AG04449 (cell line): ENCODE measurements at places on chromosomes 16 and 17.
A peak's percentile ranks its signal among the peaks of the same experiment; 100 is the strongest.

- DNase-seq: no peak
Measured at GRCh38 chr16:19114359-19115147, 789 bp downstream of the ITPRIPL2 start.

- no peak for DNase-seq
Measured at GRCh38 chr17:49225554-49226236, 4.9 kb downstream of the PHOSPHO1 start.

DNA sequence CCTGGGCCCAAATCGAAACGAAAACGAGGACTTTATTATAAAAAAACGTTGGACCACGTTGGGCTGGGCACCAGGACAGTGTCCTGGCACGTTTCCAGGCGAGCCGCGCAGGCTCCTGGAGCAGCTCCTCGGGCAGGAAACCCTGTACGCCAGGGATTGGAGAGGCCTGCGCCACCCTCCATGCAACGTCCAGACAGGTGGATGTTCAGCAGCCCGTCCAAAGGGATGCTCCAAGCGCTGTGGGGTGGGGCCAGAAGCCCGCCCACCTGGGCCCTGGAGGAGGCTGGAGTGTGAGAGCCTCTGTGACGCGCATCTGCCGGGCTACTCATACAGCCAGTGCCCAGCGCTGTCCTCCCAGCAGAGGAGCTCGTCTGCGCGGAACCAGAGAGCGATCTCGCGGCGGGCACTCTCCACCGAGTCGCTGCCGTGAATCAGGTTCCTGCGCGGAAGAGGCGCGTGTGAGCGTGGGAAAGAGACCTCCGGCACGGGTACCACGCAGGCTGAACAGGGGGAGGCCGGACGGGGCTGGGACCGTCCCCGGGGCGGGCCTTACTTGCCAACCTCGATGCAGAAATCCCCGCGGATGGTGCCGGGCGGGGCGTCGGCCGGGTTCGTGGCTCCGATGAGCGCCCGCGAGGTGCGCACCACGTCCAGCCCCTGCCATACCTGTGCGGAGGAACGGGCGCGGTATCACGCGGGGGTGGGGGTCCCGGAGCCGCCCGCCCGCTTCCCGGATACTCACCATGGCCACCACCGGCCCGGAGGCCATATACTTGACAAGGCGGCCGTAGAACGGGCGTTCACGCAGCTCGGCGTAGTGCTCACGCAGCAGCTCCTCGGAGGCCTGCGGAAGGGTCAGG lies 785 bp downstream of the NME3 start:
- DNase-seq: no peak

DNA sequence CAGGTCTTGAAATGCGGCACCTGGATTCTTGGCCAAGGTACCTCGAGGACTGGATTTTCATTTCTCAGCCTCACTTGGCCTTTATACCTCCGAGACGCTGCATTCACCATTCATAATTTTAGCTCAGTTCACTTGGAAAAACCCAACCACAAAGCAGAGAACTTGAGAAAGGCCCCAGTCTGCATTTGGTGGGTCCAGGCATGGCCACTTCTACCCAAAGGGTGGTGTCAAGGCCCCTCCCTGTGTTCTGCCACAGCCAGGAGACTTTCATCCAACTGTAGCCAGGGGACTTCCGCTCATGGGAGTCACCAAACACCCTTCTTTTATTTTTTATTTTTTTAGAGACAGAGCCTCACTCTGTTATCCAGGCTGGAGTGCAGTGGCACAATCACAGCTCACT lies 14.7 kb upstream of the TVP23A start:
- DNase-seq: no peak

DNA sequence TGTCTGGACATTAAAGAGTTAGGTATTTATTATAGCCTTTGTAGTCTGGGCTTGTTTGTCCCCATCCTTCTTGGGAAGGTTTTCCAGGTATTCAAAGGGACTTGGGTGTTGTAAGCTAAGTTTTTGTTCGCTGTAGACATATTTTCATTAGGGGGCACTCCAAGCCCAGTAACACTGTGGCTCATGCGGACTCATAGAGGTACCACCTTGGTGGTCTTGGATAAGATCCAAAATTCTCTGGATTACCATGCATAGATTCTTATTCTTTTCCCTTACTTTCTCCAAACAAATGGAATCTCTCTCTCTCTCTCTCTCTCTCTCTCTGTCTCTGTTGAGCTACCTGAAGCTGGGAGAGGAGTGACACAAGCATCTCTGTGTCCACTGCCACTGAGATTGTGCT lies 48.9 kb downstream of the ERCC4 start:
- DNase-seq: no peak

DNA sequence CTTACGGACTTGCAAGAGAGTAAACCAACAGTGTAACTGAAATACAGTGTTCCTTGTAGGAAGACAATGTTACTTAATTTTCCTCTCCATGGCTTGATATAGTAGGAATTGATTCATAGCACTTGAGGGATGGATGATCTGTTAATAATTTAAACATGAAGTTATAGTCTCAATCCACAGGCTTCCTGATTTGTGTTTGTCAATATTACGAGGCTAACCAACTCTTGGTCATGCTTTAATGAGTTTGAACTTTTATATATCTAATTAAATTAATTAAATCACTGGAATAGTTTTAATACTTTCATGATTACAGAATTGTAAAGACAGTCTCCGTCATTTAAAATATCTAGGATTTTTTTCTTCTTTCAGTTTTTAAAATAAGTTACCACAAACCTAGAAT lies 112.0 kb upstream of the HAS3 start:
- DNase-seq: no peak

- no peak for DNase-seq
Measured at GRCh38 chr16:53888222-53888621, 184.3 kb downstream of the FTO start.

DNA sequence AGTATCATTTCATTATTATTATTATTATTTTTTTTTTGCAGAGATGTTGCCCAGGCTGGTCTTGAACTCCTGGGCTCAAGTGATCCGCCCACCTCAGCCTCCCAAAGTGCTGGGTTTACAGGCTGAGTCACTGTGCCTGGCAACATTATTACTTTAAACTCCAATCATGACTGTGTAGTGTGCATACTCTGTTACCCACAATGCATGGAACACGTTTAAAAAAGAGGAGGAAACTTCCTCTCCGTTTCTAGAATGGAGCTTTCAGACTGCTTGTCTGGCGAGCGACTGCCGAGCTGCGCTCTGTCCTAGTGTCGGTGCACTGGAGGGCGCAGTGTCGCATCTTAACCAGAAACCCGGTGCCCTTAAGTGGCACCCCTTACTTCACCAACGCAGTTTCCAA lies 22.1 kb upstream of the FASN start:
- DNase-seq: no peak

GRCh38 chr17:61455324-61456060 lies 3.3 kb downstream of the TBX4 start:
- DNase-seq: no peak

DNA sequence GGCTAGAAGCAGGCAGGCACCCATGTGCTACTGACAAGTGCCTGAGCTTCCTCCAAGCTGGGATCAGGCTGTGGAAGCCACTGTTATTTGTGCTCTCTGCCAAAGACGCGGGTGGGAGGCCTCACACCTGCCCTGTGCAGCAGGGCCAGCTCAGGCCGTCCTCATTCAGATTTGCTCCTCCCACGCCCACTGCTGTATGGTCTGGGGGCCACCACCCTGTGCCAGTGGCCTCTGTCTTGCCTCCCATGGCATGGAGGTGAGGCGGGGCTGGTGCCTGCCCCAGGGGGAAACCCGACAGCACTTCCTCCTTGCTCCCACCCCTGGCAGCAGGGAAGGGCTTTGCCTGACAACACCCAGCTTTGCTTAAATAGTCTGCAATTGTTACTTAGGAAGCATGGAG lies 356.5 kb upstream of the CDH8 start:
- no peak for DNase-seq

DNA sequence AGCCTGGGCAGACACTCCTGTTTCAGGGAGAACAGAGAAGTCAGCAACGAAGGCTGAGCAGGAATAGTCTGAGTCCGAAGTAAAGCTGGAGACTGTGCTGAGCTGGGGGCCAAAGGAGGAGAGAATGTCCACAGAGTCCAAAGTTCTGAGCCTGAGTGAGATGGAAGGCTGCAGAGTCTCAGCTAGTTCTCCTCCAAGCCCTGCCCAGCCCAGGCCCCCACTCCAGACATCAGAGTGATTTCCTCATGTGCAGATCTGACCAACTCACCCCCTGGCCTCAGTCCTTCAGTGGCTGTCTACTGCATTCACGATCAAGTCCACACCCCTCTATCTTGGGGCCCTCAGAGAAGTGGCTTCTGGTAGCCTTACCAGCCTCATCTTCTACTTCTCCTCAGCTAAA lies 21.6 kb downstream of the SLC13A5 start:
- no peak for DNase-seq

DNA sequence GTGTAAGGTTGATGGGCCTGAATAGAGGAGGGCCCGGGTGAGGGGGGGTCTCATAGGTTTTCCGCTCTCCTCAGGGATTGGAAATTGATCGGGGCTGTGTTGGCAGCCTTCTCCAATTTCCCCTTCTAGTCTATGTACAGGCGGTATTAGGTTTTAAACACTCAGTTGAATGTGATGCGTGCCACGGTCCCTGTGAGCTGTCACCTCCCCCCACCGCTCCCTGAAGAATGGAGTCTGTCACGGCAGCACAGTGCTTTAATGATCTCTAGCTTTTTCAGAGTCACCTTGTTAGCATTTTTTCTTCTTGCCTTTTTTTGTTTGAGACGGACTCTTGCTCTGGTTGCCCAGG lies 800 bp downstream of the COX4I1 start:
- no peak for DNase-seq

DNA sequence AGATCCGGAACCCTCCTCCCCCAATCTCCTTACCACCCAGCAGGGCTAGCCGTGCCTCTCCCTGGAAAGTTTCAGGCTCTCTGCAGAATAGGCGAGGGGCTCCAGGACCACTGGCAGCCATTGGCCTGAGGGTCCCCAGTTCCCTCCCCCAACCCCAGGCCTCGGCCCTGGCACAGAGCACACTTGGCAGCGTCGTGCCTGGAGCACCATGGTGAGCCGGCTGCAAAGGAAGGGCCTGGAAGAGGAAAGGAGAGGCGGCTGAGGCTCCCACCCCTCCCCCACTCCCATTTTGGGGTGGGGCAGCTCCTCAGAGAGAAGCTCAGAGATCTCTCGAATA lies 369 bp upstream of the BTBD17 start:
- no peak for DNase-seq

GRCh38 chr16:87305505-87306391 lies 11.4 kb downstream of the C16orf95 start:
- peak; percentile 16 for DNase-seq
